NCI-H82 (cell line): ENCODE measurements at places on chromosomes 11 and 22.

GRCh38 chr22:28903080-28903479 lies 19.7 kb downstream of the ZNRF3 start:
- DNase-seq: peak; percentile 11

DNA sequence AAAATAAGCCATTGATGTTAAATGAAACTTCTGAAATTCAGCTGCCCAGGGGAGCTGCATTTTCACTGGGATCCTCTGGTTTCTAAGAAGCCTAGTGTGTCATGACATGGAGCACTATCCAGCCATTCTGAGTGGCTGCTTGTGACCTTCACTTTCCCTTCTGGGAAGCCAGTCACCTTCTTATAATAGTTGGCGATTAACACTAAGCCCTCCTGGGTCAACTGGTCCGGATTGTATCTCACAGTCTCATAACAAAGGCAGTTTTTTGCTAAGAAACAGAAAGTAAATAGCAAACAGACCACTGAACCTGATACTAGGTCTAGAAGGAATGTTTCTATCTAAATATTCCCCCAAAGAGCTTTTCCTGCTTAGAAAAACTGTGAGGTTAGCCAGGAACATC lies 7.9 kb downstream of the CSRP3 start:
- no peak for DNase-seq

DNA sequence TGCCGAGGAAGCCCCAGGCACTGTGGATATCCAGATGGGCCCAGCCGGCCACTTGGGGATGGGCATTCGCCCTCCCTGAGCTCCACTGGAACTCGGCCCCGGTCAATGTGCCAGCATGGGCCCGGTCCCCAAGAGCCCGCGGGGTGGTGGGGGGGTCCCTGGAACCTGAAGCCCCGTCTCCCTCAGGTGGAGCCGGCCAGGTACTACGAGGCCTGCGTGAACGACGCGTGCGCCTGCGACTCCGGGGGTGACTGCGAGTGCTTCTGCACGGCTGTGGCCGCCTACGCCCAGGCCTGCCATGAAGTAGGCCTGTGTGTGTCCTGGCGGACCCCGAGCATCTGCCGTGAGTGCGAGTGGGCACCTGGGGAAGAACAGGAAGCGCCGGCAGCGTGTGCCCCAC lies 21.2 kb downstream of the MUC5AC start:
- no peak for DNase-seq

GRCh38 chr22:20761536-20761935 lies 12.4 kb upstream of the SERPIND1 start:
- no peak for DNase-seq

DNA sequence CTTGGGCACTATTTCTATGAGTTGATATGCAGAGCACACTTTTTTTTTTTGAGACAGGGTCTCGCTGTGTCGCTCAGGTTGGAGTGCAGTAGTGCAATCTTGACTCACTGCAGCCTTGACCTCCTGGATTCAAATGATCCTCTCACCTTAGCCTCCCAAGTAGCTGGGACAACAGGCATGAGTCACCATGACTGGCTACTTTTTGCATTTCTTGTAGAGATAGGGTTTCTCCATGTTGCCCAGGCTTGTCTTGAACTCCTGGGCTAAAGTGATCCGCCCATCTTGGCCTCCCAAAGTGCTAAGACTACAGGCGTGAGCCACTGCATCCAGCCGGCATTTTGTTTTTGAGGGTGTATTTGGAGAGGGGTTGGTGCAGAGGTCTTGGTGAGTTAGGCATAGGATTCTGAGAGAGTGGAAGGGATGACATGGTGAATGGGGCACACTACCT lies 29.9 kb upstream of the MTCH2 start:
- no peak for DNase-seq

DNA sequence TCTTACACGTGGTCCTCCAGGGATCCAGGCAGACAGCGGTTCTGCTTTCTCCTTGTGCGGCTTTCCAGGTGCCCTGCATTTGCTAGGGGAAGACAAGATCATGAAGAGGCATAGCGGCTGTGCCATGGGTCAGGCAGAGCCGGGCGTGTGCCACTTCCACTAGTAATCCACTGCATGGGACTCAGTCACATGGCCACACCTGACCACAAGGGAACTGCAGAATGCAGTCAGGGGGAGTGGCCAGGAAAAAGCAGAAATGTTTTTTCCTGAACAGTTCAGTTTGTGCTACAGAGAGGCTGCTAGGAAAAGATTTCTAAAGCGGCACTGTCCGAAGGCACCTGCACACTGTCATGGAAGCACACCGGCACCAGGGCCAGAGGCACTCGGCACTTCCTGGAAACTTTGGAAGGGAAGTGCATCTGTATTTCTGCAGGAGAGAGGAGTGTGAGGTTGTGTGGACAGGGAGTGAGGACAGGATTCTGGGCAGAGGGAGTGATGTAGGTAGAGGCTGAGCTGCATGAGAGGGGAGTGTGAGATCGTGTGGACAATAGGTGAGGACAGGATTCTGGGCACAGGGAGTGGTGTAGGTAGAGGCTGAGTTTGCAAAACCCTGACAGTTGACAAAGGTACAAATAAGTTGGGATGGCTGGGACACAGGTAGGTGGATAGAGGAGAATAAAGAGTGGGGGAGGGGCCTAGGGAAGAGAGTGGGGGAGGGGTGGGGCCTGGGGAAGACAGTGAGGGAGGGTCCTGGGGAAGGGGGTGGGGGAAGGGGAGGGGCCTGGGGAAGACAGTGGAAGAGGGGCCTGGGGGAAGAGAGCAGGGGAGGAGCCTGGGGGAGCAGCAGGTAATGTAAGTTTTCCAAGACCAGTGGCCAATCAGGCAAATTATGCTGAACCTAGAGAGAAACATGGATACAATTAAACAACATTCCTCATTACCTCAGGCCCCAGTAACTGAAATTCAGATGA lies 1436.3 kb downstream of the TBC1D22A start:
- no peak for DNase-seq

DNA sequence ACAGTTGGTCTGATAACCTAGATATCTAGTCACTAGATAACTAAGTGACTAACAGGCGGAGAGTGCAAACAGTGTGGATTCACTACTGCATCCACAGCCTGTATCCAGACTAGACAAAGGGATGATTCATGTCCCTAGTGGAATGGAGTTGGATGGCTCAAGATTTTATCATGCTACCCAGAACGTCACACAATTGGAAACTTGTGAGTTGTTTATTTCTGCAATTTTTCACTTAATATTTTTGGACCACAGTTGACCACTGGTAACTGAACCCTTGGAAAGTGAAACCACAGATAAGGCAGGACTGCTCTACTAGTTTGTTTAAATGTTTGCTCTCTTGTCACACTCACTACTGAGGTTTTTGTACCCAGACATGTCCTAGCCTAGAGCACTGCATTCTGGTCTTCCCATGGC lies 76.0 kb downstream of the UBASH3B start:
- DNase-seq: no peak

GRCh38 chr22:37383341-37383740 lies 43.9 kb downstream of the ELFN2 start:
- peak; percentile 63 for DNase-seq

- DNase-seq: peak; percentile 87
Measured at GRCh38 chr11:33178443-33179180, 17.3 kb upstream of the CSTF3 start.

DNA sequence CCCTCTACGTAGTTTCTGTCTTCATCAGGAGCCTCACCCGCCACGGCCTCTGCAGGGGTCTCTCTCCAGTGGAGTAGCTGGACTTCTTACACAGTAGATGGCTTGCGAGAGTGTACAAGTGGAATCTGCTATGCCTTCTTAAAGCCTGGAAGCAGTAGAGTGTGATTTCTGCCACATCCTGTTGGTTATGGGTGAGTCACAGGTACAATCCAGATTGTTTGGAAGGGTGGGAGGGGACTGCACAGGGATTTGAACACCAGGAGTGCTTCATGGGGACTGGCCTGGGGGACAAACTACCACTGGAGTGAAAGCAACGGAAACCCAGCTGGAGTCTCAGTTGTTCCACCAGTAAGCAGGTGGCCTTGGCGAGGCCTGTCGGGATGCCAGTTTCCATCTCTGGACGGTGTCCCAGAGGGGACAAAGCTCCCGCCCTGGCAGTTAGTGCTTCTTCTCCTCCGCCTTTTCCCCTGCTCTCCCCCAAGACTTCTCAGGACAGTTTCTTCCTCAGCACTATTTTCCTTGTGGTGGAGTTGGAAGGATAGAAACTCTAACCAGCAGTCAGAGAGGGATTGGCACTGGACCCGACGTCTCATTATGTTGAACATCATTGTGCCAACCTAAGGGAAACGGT lies 85.0 kb upstream of the RCN1 start:
- DNase-seq: no peak

DNA sequence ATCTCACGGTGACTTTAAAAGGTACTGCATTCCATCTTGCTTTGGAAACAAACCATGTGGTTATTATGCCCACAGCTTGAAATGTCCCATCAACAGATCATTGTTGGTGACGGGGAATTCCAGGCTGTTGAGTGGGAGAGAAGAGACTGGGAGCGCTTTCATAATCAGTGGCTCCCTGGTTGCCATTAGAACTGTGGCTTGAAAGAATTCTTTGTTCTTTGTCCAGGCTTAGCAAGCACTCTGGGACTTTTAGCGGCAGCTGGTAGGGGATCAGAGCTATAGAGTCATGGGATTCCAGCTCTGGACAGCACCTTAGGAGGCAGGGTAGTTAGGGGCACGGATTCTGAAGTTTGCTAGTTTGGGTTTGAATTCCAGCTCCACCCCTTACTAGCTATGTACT lies 22.0 kb downstream of the MMP20 start:
- DNase-seq: no peak

- no peak for DNase-seq
Measured at GRCh38 chr22:33472462-33473344, 414.5 kb upstream of the SYN3 start.

- DNase-seq: peak; percentile 12
Measured at GRCh38 chr11:76623171-76623883, 47.2 kb downstream of the LRRC32 start.

GRCh38 chr11:68741463-68741862 lies 9.9 kb downstream of the TESMIN start:
- DNase-seq: peak; percentile 2

- peak; percentile 35 for DNase-seq
Measured at GRCh38 chr11:116415095-116415494, 357.7 kb downstream of the BUD13 start.

- no peak for DNase-seq
Measured at GRCh38 chr22:47787501-47788227, 1025.2 kb downstream of the TBC1D22A start.

DNA sequence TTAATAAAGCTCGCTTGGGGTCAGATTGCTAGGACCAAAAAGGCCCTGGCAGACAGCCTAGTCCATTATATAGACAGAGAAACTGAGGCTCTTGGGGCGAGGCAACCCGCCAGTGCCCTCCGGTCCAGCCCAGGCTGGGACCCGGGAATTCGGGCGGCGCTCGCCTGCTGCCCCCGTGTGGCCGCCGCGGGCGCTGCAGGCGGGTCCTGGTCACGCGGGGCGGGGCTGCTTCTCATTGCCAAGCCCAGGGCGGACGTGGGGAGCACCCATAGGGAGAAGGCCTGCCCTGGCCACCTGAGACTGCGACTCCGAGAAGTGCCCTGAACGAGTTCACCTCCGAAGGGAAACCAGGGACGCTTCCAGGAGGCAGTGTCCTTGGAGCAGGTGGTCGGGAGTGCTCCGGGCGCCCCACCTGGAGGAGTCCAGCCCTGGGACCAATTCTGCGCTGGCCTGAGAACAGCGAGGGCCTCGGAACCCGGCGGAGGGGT lies 36.0 kb upstream of the CSNK1E start:
- peak; percentile 51 for DNase-seq

- peak; percentile 82 for DNase-seq
Measured at GRCh38 chr11:33936725-33937604, 45.1 kb upstream of the LMO2 start.

DNA sequence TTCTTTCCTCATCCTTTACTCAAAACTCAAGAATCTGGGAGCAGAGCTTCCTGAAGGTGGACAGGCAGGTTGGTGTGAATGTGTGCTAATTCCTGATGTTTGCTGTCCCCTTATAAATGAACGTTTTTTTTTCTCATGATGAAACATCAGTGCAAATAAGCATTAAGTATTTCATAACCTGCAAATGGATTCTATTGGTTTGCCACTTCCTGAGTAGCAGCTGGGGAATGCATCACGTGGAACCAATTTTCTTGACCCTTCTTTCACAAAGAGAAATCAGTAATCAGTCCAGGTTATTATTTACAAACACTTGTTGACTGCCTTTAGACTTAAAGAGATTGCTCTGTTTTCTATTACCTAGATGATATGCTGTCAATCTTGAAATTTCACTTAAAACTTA lies 40.1 kb upstream of the SCN3B start:
- DNase-seq: no peak

DNA sequence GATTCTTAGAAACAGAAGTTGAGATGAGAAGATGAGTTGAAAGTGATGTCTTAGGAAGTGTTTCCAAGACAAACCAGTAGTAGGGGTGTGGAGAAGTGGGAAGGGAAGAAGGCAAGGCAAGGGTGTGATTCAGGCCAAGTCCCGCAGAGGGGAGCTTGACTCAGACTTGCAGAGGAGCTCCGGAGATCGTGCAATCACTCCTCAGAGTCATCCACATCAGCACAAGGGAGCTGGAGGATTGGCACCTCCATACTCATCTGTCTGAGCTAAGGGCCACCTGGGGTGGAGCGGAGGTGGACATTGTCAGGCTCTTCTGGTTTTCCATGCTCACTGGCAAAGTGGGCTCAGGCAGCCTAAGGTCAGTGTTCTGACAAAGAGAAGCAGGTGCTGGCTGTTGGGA lies 44.4 kb downstream of the CHRDL2 start:
- no peak for DNase-seq

GRCh38 chr11:2508793-2509192 lies 64.0 kb downstream of the KCNQ1 start:
- no peak for DNase-seq

GRCh38 chr11:13576995-13577394 lies 81.2 kb upstream of the PTH start:
- DNase-seq: no peak

DNA sequence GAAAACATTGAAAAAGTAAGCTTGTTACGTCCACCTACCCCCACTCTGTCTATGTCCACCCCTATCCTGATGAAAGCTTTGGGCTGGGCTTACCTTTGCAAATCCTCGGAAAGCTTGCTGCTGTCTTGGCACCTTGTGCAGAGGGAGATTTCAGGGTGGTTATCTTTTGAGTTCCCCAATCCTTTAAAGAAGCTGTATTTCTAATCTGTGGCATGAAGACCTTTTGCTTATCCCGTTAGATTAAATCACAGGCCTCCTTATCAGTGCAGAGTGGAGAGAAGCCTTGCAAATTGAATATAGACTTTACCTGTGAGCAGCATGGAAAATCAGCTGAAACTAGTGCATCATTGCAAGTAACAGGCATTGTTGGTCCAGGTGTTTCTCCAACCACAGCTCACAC lies 580.6 kb upstream of the ANO5 start:
- DNase-seq: peak; percentile 62

DNA sequence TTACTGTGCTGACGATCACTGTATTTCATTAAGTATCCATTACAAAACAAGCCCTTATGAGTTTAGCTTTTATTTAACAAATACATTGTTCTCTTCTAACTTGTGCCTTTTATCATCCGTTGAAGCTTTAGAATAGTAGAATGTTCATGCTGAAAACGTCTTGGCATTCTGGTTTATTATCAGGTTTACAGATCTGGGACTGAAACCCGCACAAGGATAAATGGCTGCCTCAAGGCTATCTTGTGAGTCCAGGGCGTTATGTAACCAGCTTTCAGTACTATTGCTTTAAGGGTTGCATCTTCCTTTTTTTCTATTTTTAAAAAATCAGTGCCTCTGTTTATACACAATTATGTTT lies 66.6 kb upstream of the PRODH start:
- peak; percentile 74 for DNase-seq

- no peak for DNase-seq
Measured at GRCh38 chr22:24339452-24339747, 68.8 kb downstream of the SPECC1L start.
